KBM-7 (cell line): ENCODE measurements at places on chromosomes 1 and 21.

GRCh38 chr1:208203127-208203847, 40.9 kb downstream of the PLXNA2 start:
- DNase-seq, result no peak

- peak; percentile 89 for DNase-seq
These were observed 8.9 kb downstream of the SDCCAG8 start for GRCh38 chr1:243264717-243265116.

GRCh38 chr1:218498056-218498938, 153.2 kb downstream of the TGFB2 start:
- DNase-seq, result no peak

- no peak for DNase-seq
These were observed 289.7 kb downstream of the HHAT start for GRCh38 chr1:210618369-210618768.
